ENCODE measurements at places on chromosomes 1 and 21.

DNA sequence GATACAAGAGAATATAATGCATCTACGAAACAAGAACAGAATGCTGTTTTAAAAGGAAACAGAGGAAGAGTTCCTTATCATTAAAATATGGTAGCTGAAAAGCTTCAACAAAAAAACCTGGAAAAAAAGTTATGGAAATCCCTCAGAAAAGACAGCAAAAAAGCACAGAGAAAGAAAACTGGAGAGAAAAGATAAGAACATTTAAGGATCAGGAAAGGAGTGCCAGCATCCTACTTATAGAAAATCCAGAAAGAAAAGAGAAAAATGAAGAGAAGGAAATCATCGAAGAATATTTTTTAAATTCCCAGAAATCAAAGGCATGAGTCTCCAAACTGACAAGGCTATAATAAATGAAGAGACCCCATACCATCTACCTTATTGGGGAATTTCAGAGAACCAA, 29.8 kb downstream of the SUSD4 start:
- DNase-seq: no peak

GRCh38 chr1:57327336-57327735, 96.5 kb downstream of the DAB1 start:
- DNase-seq: no peak

- no peak for DNase-seq
Observed at GRCh38 chr1:243482141-243483022, 226.5 kb downstream of the SDCCAG8 start.

DNA sequence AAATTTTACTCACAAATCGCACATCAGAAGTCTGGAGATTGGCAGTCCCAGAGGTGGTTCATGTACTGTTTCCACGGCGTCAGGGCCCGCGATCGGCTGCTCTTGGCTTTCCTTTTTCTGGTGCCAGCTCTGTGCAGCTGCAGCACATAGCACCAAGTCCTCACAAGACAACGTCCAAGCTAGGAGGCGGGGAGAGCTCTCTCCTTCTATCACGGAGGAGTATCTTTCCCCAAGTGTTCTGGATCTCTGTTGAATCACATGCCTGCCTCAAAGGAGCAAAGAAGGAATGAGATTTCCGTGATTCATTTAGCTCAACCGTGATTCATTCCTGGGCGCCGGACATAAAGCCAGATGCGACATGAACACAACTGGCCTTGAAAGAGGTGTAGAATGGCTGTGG, 25.5 kb downstream of the MT1HL1 start:
- no peak for DNase-seq

GRCh38 chr1:168312718-168313604, 32.3 kb downstream of the TBX19 start:
- DNase-seq: no peak

Measured in inflammatory macrophage (primary cell).